ENCODE measurements at places on chromosomes 4 and X. TPM values are rescaled to one million over a fixed set of nuclear protein-coding genes. Genes with fewer than 3 reads are reported as not detected.

The DRP2 gene
- total RNA-seq, result 0.22 TPM

The TLR6 gene
- 3.4 TPM for total RNA-seq

The SAP30 gene
- 4.4 TPM for total RNA-seq

The ASB5 gene
- not detected for total RNA-seq

The TMA16 gene
- 26.6 TPM for total RNA-seq

The TASL gene
- total RNA-seq, result not detected

The CPLX1 gene
- total RNA-seq, result not detected

The EFHC2 gene
- total RNA-seq, result not detected

The FREM3 gene
- not detected for total RNA-seq

The CENPU gene
- total RNA-seq, result 8.5 TPM

The TCEAL4 gene
- 41.1 TPM for total RNA-seq

The NAT8L gene
- total RNA-seq, result 0.38 TPM

The YY2 gene
- 0.38 TPM for total RNA-seq

The CPZ gene
- 13.4 TPM for total RNA-seq

The GAGE13 gene
- not detected for total RNA-seq

The XAGE2 gene
- not detected for total RNA-seq

The AMTN gene
- total RNA-seq, result not detected

The MAGEA9B gene
- total RNA-seq, result not detected

Measured in GM23248 (cell line).